NCI-H1417 treated with DMSO at 0.1 percent for 48 hours (cell line): ENCODE measurements at places on chromosomes 1 and 21.

DNA sequence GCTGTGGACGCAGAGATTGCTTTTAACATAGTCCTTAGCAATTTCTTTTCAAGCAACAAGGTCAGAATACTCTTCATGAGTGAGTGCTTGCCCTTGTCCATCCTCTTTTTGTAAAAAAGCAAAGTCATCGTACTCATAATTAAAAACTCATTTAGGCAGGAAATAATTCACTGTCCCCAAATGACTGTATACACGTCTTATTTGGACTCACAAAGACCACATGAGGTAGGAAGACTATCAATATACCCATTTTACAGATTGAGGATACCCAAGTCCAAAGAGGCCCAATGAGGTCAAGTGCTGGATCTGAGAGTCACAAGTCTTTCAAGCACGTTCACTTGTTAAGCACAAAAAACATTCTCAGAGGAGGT, 13.2 kb downstream of the ITPKB start:
- DNase-seq, result no peak

DNA sequence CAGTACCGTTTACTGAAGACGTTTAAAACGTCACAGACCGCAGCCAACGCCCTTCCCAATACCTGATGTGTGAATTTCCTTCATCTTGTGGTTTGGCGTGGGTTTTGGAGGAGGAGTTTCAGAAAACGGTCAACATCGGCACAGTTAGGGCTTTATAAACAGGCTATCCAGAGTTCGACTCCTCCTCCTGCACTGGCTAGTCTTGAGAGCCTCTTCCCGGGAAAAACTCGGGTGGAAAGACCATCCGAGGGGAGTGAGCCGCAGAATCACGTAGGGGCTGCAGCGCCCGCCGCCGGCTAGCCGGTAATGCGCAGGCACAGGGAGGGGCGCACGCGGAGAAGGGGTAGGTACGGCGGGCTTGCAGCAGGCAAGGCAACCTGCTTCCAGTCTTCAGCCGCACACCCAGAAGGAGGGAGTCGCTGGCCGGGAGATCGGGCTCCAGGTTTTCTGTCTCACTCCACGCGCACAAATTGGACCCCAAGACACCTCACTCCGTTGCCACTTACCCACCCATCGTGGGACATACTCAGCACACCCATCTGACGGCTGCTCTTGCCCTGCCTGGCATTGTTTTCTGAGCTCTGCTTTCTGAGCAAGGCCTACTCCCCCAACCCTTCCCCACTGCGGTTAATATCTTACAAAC, 25.4 kb downstream of the SLC19A2 start:
- no peak for DNase-seq

DNA sequence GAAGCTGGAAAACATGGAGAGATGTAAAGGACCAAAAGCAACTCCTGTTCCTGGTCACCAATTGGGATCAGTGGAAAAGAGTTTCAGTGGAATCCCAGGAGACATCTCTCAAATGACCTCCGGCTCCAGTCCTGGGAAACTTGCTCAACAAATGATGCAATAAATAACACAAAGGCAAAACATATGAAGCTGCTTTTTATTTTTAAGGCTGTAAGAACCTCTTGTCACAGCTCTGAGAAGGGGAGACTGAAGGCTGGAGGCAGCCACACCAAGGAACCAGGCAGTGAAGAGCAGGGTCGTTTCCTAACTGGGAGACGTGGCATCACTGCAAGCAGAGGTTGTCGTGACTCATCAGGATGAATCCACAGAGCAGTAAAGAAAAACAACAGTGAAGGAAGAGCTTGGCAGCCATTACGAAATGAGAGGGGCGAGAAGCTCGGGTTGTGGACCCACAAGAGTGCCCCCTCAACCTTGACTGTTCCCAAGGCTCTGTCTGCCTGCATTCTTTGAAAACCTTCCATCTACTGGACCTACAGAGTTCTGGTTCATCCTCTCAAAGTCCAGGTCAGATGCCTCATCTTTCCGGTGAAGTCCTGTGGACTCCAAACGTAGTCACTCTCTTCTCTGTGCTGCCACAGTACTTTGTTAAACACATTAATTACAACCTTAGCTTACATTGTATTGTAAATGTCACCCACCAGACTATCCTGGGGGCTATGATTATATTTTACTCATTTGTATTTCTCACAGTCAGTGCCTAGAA, 32.1 kb downstream of the JAK1 start:
- no peak for DNase-seq

GRCh38 chr1:95095833-95096217, 21.3 kb upstream of the TLCD4 start:
- no peak for DNase-seq

- DNase-seq, result no peak
Measured at GRCh38 chr1:225911191-225912130, 12.6 kb downstream of the PYCR2 start.

DNA sequence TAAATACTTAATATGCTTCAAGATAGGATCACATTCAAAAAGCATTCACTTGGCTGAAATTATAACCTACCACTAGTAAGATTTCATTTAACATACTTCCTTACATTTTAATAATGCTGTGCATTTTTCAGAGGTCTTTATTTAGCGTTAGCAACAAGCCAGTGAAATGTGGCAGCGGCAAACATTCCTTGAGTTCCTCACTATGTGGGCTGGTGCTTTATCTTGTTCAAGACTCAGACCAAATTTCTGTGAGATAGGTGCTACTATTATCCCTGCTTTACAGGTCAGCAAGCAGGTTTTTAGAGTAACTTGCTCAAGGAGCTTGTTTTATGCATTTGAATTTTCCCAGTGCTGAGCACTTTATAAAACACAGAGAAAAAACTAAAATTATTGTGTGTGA, 132.7 kb downstream of the PLPPR4 start:
- DNase-seq, result no peak

DNA sequence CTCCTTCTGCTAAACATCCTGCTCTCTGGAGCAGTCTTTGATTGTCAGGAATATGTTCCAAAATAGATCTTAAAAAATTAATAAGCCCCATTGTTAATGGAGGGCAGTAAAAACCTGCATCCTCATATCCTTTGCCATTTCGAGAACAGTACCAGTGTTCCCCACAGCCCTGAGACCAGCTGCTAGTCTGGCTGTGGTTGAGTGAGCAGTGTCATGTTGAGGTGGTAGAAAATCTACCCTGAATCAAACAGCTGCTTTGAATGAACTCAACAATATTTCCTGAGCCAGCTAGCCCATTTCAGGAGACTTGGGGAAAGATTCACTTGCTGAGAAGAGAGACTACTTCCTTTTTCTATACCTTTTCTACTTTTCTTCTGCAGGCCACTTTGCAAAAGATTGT, 24.4 kb downstream of the FABP3 start:
- DNase-seq, result no peak
